ENCODE measurements at places on chromosomes 3 and 15.
A peak's percentile ranks its signal among the peaks of the same experiment; 100 is the strongest.

GRCh38 chr15:39555885-39556284, 25.0 kb upstream of the THBS1 start:
- peak; percentile 30 for DNase-seq

GRCh38 chr3:143970773-143971358, 757 bp upstream of the DIPK2A start:
- DNase-seq = peak; percentile 93

GRCh38 chr3:71657831-71658530, 67.2 kb downstream of the EIF4E3 start:
- peak; percentile 68 for DNase-seq

DNA sequence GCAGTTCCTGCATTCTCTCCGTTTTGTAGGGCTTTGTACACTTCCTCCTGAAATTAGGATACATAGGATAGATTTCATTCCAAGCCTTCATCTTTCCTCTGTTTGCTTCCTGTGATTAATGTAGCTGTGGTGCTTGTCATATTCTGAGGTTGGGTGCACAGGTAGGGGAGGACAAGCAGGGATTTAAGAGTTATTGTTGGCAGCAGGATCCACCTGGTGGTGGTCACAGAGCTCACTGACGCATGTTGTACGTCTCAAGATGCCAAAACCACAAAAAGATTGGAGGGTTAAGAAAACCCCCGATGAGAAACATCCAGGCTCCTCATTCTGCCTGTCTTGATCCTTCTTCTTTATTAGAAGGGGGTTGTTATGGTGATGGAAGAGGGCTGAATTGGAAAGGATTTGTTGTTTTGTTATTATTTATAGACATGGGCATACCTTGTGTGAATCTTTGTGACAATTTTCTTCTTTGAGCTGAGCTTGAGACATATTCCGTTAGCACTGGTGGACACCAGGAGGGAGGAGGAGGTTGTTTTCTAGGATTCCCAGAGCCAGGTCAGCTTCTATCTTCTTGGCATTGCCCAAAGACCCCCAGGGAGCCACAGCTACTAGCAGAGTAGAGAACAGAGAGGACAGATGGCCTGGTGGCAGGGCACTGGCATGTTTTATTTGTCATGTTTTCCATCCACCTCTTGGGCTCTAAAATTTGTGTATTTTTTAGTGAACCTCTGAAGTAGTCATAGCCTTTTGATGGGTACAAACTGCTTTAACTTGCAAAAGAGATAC, 57.7 kb upstream of the LARS2 start:
- no peak for DNase-seq

- DNase-seq = no peak
These were observed 29.0 kb downstream of the AMOTL2 start for GRCh38 chr3:134345202-134345601.

DNA sequence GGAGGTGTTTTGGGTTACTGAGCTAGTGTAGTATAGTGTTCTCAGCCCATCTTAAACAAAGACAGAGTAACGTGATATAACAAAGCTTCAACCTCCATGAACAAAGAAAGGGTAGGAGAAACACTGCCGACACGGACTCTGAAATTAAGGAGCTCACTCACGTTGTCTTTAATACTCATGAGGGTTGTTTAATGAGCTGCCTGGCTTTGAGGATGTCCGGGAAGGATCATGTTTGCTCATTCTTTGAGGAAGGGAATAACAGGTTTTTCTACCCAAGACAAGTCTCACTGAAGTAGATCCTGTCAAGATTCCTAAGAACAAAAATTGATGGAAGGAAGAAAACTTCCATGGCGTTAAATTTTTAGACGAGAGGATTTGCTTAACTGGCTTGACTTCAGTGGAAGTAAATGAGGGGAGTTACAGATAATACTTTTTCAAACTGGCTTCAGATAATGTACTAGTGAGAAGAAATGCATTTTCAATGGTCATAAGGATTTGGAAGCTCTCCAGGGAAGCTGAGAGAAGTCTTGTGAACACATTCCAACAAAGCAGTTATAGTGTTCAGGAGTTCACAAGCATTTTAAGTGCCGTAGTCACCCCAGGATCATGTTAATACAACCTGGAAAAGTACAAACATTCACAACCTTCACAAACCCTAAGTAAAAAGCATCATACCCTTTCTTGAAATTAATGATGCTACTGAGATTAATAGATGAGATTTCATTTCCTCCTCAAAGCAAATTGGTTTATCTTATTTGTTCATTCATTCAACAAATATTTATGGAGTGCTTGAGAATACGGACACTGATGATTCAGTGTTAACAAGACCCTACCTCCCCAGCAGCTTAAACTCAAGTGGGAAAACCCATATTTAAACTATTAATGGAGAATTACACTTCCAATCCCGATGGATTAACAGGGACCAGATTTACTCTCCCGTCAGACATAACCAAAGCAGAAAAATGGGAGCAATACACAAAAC, 101.5 kb downstream of the SHQ1 start:
- DNase-seq = no peak

- DNase-seq = no peak
These were observed 104.7 kb downstream of the OSBPL10 start for GRCh38 chr3:31876331-31876730.

- no peak for DNase-seq
These were observed 114.6 kb downstream of the SEMA5B start for GRCh38 chr3:122912772-122913538.

- peak; percentile 97 for DNase-seq
These were observed 24.9 kb downstream of the ABTB1 start for GRCh38 chr3:127697551-127698240.

GRCh38 chr15:33584797-33585196, 274.0 kb downstream of the RYR3 start:
- DNase-seq = no peak

- DNase-seq = no peak
These were observed 35.6 kb upstream of the LDHAL6B start for GRCh38 chr15:59171067-59171397.

DNA sequence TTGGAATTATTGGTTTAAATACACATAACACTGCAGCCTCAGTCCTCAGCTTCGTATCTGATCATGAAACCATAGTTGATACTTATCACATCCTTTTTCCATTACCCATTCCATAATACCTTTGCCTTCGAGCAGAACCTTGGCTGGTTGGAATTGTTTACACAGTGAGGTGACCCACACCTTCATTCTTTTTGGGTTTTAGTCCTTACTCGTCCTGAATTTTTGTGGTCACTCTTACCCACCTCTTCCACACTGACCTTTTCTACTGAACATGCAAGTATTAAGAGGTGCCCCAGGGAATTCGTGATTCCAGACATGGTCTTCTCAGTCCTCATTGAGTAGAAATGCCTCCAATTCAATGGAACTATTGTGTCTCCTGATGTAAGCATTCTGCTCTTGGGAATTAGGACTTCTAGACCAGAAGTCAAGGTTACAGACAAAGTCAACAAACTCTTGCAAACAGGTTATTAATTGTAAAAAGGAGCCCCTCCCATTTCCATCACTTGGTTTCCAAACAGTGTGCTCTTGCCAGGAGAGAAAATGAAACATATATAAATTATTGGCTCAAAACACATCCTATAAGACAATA, 37.7 kb downstream of the SCN11A start:
- DNase-seq = no peak

DNA sequence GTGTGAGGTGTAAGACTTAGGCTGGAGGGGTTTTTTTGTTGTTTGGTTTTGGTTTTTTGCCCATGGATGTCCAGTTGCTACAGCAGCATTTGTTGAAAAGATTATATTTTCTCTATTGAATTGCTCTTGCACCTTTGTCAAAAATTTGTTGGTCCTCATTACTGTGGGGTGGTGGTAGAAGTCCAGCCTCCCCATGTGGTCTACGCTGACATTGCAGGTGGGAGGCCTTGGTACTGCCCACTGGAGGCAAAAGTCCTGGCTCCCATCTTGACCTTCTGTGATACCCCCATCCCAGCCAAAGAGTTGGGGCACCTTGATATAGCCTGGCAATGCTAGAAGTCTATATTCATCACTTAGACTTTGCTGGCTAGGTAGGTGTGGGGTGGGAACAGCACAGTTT, 5.4 kb upstream of the RAB6B start:
- no peak for DNase-seq

GRCh38 chr15:65377976-65378366, at the start of gene IGDCC3:
Gene IGDCC3 (minus strand): TSS chr15:65378002. CDS start chr15:65377788, 214 bp downstream.
- no peak for DNase-seq

All from NCI-H1105 treated with DMSO at 0.1 percent for 48 hours (cell line).